BE2C (cell line): ENCODE measurements at places on chromosomes 11 and 22.

DNA sequence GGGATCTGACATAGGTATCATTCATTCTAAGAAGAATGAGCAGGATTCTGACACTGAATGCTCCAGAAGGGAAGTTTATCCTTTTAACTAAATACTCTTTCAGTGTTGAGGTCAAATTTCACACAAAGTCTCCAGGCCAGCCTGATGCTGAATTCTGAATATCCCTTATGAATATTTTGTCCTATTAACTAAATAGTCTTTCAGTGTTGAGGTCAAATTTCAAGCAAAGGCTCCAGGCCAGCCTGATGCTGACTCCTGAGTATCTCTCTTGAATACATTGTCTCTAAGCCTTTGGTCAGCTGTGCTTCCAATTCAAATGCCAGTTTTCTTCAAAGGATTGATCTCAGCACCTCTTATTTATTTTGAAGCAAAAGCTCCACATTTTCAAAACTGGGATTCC, 676.8 kb downstream of the NTM start:
- DNase-seq: no peak

DNA sequence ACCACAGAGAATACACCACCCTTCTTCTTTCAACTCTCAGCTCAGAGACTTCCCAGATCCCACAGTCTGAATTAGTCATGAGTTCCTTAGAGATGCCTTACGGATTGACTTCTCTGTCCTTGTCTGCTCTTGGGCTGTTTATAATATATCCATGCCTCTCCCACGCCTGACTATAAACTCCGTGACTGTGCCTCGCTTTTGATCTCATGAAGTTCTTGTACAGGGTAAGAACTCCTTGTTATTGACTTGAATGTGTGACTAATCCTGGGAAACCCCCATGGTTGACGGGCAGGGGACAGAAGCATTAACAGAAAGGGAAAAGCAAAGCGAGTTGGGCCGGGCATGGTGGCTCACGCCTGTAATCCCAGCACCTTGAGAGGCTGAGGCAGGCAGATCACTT, 62.4 kb upstream of the POU2AF1 start:
- no peak for DNase-seq

GRCh38 chr11:70415642-70416395, 17.5 kb downstream of the CTTN start:
- DNase-seq: no peak

DNA sequence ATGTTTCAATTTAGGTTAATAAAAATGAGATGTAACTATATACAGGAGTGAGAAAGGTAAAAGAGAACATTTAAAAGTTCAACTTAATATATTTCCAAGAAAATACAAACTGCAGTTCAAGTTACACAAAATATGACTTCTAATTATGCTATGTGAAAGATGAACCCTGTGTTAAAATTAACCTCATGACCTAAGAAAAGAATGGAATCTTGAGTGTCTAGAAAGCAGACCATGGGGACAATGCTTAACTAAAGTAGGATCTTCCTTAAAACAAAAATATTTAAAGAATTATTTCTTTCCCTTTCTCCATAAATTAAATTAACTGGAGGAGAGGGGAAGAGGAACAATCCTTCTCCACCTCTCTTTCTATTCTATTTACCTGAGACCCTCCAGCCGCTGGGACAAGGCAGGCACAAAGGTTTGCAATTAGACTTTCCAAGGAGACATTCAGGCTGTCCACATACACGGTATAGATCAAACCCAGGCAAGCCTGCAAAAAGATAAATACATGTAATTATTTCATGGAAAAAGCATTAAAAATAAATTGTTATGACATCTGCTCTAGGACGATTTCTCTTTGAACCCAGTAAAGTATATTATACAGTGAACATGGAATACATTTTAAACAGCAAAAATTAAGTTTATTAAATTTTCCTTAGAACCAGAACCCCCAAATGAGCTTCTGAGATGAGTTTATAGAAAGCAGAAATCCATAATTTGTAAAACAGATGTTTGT, 264.5 kb downstream of the SBF2 start:
- DNase-seq: peak; percentile 32
